HFF-Myc (cell line): ENCODE measurements at places on chromosomes 3 and 15.

DNA sequence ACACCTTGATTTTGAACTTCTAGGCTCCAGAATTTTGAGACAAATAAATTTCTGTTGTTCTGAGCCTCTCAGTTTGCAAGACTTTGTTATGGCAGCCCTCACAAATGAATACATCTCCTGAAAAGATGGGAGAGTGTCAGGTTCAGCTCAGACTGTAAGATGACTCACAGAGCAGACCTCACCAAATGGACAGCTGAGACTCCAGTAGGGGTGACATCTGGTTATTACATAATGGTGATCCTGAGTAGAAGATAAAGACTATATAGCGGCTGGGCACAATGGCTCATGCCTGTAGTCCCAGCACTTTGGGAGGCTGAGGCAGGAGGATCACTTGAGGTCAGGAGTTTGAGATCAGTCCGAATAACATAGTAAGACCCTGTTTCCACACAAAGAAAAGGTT lies 26.2 kb upstream of the MTMR14 start:
- DNase-seq: no peak

DNA sequence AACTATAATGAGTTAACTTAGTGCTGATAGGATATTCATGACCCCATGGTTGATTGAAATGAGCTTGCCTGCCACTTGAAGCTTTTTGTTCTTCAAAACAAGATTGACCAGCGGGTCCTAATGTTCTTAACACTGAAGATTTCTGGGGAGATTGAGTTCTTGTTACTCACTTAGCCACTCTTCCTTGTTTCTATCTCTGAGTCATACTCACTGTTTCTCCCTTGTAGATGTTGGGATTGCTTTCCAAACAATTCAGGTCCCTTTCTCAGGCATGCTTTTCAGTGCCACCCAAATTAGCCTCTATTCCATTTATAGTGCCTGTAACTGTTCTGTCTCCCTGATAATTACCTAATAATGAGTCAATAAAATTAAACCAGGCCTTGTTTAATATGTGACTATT lies 517.0 kb downstream of the SQOR start:
- DNase-seq: no peak

- DNase-seq: no peak
Observed at GRCh38 chr3:43296565-43296964, 10.2 kb downstream of the SNRK start.

- peak; percentile 4 for DNase-seq
Observed at GRCh38 chr3:89116476-89116875, 9.1 kb downstream of the EPHA3 start.

GRCh38 chr3:178810181-178810580 lies 261.4 kb downstream of the ZMAT3 start:
- peak; percentile 3 for DNase-seq

GRCh38 chr15:71199384-71200351 lies 84.4 kb downstream of the THSD4 start:
- DNase-seq: no peak

GRCh38 chr3:5095886-5096285 lies 26.2 kb upstream of the ARL8B start:
- no peak for DNase-seq

DNA sequence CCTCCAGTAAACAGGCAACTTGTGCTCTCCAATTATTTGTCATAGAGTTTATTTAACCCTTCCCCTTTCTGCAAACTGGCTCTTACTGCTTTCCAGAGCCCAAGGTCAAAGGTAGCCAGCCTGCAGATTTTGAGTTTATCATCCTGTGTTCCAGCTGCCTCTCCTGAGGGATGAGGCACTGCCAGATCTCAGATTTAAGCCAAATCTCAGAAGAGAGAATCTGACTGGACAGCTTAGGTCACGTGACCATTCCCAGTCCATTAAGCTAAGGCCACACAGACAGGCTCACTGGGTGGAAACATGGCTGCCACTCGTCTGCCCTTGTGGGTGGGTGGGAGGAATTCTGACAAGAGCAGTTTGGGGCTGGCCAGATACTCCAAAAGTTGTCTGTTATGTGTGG lies 8.6 kb upstream of the SIAH2 start:
- no peak for DNase-seq

- DNase-seq: no peak
Observed at GRCh38 chr3:115470254-115470653, 153.1 kb upstream of the GAP43 start.

- no peak for DNase-seq
Observed at GRCh38 chr3:7195934-7196333, 335.0 kb downstream of the GRM7 start.

DNA sequence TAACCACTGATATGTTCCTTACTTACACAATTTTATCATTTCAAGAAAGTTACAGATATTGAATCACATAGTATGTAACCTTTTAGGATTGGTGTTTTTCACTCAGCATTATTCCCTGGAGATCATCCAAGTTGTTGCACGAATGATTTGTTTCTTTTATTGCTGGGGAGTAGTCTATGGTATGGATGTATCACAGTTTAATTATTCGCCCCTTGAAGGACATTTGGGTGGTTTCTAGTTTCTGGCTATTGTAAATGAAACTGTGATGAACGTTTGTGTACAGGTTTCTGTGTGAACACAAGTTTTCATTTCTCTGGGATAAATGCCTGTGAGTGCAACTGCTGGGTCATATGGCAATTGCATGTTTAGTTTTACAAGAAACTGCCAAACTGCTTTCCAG lies 68.8 kb downstream of the NMNAT3 start:
- DNase-seq: no peak

- no peak for DNase-seq
Observed at GRCh38 chr15:36495456-36495991, 83.9 kb upstream of the CDIN1 start.

GRCh38 chr3:187667526-187667925 lies 2.7 kb downstream of the SST start:
- DNase-seq: no peak

DNA sequence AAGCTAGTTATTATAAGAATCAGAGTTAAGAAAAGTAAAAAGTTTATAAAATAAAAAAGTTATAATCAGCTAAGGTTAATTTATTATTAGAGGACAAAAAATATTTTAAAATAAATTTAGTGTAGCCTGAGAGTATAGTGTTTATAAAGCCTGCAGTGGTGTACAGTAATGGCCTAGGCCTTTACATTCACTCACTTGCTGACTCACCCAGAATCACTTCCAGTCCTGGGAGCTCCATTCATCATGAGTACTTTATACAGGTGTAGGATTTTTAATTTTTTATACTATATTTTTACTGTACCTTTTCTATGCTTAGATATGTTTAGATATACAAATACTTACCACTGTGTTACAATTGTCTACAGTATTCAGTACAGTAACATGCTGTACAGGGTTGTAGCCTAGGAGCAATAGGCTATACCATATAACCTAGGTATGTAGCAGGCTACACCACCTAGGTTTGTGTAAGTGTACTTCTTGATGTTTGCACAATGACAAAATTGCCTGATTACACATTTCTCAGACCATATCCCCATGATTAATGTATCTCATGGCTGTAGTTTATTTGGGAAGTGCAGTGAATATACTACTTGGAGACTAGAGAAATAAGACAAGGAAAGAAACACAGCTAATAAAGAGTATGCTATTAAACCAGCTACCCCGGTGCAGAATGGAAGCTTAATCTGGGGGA lies 101.9 kb upstream of the GALNT15 start:
- DNase-seq: no peak

DNA sequence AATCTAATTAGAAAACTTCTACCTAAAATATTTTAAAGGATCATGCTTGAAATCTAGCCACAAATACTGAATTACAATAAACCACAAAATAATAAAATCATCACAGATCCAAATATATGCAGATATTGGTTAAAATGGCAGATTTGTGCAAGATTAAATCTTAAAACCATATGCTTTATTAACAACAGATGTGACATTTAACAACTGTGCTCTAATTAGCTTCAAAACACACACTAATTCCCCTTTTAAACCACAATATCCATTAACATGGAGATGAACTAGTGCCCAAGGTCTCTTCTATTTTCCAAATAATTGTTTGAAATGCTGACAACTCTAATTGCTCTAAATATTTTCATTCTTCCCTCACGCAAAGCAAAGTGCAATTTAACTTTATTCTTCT lies 1530.3 kb downstream of the SI start:
- no peak for DNase-seq

GRCh38 chr15:97301166-97301565 lies 659.3 kb upstream of the ARRDC4 start:
- DNase-seq: no peak

GRCh38 chr15:98440917-98441316 lies 207.4 kb upstream of the IGF1R start:
- no peak for DNase-seq

GRCh38 chr15:69060744-69061143 lies 46.2 kb downstream of the NOX5 start:
- no peak for DNase-seq

DNA sequence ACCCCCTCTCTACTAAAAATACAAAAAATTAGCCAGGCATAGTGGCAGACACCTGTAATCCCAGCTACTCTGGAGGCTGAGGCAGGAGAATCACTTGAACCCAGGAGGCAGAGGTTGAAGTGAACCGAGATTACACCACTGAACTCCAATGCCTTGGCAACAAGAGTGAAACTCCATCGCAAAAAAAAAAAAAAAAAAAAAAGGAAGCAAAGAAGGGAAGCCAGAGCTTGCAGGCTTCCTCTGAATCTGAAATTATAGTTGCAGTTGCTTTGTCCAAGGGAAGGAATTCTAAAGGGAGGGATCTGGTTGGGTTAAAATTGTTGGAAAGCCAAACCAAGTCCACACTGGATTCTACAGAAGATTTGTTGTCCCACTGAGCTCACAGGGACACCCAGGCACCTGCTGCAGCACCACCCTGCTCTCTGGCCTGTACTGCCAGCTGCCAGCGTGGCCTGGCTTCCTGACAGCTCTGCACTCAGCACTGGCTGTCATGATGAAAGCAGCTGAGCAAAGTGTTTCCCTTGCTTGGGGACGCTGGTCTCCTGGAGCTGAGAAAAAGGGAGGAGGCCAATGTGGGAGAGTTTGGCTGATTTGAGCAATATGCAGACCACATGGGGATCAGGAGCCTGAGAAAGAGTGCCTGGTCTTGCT lies 88.8 kb upstream of the HES1 start:
- no peak for DNase-seq

DNA sequence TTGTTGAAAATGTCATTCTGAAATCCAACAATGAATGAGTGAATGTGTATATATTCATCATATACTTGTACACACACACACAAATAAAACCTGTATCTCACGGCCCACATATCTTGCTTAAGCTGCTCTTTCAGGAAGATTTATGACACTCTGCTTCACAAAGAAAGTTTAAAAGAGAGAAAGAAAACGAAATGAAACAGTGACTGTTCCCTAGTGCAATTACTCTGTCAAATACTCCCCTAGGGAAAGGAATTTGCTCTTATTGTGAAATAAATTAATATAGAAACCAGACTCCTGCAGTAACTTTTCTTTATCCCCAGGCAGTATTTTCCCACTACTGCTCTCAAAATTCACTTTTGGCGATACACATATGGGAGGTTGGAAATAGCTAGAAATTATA lies 329.1 kb downstream of the VPS13C start:
- no peak for DNase-seq

DNA sequence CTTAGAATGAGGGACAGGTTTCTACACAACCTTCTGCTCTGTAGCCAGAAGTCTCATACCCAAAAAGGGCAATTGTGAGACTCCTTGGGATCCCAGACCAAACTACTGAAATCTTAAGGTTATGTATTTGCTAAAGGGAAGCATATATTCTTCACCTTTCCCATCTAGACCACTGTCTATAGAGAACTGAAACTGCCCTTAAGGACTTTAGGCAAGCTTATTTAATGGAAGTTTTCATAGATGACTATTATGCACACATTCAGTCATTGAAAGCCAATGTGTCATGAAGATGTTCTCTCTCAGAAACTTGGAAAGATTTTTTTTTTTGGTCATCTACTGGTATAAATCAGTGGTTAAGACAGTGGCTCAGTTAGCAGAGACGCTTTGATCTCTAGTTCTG lies 365.3 kb downstream of the MCTP2 start:
- no peak for DNase-seq

- peak; percentile 24 for DNase-seq
Observed at GRCh38 chr15:64749167-64749566, 26.2 kb downstream of the RBPMS2 start.

- no peak for DNase-seq
Observed at GRCh38 chr3:156516961-156517360, 38.0 kb downstream of the SSR3 start.

DNA sequence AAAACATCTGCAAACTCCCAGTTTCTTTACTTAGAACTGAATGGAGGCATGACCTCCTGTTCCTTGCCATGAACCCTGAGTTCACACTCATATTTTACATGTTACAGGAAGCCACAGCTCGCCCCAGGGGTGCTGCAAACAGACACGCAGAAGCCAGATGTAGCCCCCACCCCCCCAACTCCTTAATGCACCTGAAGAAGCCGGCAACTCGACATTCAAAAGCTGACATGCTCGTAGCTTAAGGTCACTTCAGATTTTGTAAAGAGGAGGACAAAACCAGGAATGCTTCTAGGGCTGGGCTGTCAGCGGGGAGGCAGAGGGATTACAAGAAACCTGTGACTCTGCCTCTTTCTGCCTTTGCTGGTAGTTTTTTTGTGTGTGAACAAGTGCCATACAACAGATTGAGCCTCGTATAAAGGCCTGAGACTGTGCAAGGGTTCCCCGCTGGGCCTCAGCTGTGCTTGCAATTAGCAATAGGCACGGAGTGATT lies 42.0 kb upstream of the FEZF2 start:
- DNase-seq: no peak

- no peak for DNase-seq
Observed at GRCh38 chr3:12796171-12797123, at the start of gene CAND2. TSS of gene CAND2 (plus strand) at chr3:12796680. CDS start at chr3:12796721, 41 bp downstream.

- no peak for DNase-seq
Observed at GRCh38 chr3:42129014-42129953, 38.1 kb downstream of the TRAK1 start.

- no peak for DNase-seq
Observed at GRCh38 chr3:61685755-61686154, 124.4 kb downstream of the PTPRG start.

DNA sequence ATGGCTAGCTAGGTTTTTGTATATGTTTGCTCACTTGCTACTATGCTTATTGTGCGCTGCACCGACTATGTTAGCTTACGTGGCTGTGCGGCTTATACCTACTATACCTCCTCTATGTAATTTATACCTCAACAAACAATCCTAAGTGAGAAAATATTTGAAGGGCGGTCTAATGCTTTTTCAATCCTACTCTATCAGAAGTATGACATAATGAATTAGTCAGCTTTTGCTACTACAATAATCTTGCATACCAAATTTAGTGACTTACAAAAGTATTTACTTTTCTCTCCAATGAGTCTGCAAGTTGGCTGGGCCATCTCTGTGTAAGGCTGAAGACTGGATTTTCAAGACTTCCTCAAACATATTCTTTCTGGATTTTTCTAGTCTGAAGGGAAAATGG lies 391.2 kb upstream of the NECTIN3 start:
- DNase-seq: no peak

DNA sequence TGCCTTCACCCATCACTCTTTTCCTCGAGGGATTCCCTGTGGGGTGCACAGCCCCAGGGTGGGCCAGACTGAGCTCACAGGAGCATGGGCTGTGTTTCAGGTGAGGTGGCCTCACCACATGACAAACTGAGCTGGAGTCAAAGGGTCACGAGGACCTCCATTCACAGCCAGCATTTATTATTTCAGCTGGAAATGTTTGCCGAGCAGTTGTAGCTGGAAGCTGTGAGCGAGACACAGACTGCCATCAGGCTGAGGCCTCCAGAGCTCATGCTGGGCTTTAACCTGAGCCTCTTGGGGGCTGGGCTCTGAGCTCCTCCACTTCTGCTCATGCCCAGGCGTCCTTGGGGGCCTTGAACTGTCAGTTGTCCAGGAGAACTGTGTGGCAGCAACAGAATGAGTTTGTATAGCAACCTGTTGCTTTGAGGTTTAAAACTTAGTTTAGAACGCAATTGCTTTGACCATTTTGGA lies 57.5 kb downstream of the FLNB start:
- DNase-seq: no peak
